Fibroblast of pulmonary artery (primary cell): ENCODE measurements at places on chromosomes 16 and 17.

GRCh38 chr16:30808146-30808545 is 21.1 kb upstream of the ZNF629 start:
- DNase-seq, result no peak

- no peak for DNase-seq
These were observed 2.1 kb upstream of the IGSF6 start for GRCh38 chr16:21654466-21654865.

DNA sequence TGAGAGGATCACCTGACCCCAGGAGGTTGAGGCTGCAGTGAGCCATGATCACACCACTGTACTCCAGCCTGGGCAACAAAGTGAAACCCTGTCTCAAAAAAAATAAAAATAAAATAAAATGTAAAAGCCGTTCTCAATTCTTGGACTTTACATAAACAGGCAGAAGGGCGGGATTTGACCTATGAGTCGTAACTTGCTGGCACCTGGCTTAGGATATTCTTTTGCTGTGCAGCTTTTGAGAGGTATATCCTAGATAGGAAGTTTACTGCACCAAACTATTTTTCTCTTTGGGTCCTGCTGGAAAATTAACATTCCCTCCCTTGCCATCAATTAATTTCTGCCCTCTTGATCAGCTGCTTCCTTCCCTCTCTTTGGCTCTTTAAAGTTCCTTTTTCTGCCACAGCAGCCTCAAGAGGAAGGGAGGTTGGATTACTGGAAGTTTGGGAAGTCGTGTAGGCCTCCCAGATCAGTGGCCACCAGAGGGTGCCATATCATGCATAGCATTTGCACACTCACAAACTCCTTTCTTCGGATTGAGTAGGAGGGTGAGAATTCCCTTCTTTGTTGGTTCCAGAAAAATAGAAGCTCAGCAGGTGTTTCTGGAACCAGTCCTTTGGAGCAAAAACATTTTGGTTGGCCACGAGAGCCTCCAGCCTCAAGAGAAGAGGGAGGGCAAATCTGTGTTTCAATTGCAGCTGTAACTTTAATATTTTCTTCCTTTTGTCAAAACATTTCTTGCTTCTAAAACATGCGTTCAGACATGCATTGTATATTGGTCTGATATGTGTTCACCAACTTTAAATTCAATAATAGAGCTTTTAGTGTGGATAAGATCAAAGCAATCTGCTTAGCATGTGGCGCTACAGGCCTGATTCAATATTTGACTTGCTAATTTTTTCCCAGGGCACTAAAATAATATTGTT is 147.3 kb downstream of the CCDC182 start:
- DNase-seq, result peak; percentile 84

- DNase-seq, result no peak
These were observed 7.8 kb upstream of the ARL6IP1 start for GRCh38 chr16:18809165-18809564.

DNA sequence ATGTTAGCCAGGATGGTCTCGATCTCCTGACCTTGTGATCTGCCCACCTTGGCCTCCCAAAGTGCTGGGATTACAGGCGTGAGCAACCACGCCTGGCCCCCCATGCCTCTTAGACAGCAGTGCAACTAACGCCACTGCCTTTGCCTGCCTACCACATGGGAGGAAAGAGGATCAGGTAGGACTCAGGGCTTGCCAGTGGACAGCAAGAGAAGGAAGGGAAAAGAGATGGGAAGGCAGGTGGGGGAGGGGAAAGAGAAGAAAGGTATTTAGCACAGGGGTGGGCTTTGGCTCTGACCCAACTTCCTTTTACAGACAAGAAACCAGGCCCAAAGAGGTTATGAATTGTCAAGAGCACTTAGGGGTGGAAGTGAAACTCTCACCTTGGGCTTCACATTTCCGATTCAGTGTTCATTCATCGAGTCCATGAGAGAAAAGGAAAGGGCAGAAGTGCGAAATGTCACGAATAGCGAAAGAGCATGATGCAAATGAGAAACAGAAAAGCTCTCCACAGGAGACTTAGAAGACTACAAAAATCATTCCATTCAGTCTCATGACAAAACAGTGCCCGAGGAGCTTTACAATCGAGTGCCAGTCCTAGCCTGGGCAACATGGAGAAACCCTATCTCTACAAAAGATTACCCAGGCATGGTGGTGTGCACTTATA is 36.4 kb downstream of the CDK5R1 start:
- no peak for DNase-seq

DNA sequence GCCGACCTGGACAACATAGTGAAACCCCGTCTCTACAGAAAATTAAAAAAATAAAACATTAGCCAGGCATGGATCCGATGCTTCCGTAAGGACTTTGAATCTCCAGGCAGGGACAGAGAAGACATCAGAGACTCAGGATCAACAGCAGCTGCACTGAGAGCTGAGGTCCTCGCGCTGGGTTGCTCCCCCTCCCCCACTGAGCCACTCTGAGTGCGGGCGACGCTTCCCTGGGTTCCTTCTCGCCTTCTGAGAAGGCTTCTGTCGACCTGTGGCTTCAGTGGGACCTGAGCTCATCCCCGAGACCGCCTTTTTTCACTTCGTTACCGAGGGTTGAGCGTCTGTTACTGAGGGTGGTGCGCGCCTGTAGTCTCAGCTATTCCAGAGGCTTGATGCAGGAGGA is 20.4 kb downstream of the ACTG1 start:
- DNase-seq, result no peak

- no peak for DNase-seq
These were observed 2111.5 kb downstream of the TP53TG3F start for GRCh38 chr16:35570946-35571345.

- no peak for DNase-seq
These were observed 3.5 kb downstream of the CACNG4 start for GRCh38 chr17:66967837-66968543.

- DNase-seq, result peak; percentile 59
These were observed 47.6 kb downstream of the MED13 start for GRCh38 chr17:62017496-62017895.

DNA sequence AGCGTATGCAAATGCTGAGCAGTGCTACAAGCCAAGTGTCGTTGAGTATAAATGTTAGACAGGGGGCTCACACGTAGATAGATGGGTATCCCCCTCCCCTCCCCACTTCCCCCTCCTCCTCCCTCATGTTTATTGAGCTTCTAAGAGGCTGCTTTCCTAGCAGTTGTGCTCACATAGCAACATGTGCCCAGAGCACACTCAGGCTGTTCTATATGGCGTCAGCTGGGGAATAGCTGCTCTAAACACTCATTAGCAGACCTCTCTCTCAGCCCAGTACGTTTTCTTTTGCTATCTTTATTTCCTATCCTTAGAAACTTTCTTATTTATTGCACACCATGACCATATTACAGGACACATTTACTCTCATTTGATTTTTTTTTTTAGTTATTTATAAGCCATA is 1.8 kb downstream of the KCNJ2 start:
- DNase-seq, result no peak

DNA sequence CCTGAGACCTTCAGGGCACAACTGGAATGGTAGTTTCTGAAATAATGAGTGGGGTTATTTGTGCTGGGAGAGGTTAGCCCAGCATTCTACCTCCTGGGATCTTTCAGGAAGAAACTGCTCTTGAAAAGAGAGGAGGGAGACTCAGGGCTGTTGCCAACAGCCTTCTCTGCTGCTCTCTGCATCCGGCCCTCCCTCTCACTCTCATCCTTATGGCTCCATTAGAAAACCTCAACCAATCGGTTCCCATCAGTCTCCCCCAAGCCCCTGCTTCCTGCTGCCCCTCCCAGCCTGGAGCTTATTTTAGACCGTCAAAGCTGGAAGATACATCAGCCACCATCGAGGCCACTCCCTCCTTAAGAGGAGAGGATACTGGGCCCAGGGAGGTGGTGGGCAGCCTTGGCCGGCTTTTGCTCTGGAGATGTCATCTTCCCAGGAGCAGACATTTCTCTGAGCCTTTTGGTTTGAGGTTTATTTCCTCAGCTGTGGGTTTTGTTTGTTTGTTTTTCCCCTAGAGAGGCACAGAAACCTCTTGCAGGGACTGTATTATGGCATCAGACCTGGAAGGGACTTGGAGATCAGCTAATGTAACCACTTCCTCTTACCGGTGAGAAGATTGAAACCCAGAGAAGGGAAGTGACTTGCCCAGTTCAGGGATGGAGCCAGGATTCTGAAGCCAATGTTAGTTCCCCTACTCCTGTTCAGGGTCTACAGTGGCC is 2.7 kb downstream of the MPRIP start:
- DNase-seq, result peak; percentile 79

GRCh38 chr16:50622029-50622428 is 59.1 kb downstream of the SNX20 start:
- no peak for DNase-seq

- DNase-seq, result no peak
These were observed 2.2 kb downstream of the UBALD1 start for GRCh38 chr16:4612474-4612931.

- peak; percentile 78 for DNase-seq
These were observed 58.1 kb downstream of the ZFHX3 start for GRCh38 chr16:72989579-72990551.

DNA sequence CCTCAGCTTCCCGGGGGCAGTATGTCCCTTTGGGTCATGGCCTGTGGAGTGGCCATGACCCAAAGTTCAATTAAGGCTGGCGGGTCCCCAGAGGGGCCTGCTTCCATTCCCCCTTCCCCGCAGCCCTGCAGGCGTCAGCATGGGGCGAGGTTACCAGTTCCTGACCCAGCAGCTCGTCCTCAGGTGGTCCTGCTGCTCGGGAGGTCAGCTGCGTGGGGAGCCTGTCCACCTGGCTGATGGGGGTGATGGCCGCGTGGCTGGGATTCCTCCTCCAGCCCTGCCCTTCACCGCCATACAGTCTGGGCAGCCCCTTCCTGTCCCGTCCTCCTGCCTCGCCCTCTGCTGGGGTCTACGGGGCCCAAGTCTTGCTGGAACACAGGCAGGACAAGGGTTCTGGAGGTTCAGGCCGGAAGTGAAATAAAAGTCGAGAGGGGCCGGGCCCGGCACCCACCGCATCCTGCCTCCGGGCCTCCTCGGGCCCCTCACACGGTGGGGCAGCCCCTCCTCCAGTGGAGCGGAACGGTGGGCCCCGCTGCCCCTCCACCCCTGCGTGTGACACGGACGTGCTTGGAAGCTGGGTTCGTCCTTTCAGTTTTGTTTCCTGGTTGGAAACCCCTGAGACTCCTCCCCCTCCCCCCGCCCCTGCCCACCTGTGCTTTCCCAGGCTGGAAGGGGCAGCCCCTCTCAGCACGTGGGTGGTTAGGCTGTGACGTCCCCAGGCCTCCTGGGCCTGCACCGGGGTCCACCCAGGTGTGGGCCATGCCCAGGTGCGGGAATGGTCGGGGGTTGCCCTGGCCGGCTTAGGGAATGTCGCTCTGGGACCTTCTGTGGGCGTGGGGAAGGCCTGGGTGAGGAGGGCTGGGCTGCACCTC is 6.8 kb downstream of the UBALD2 start:
- DNase-seq, result no peak

DNA sequence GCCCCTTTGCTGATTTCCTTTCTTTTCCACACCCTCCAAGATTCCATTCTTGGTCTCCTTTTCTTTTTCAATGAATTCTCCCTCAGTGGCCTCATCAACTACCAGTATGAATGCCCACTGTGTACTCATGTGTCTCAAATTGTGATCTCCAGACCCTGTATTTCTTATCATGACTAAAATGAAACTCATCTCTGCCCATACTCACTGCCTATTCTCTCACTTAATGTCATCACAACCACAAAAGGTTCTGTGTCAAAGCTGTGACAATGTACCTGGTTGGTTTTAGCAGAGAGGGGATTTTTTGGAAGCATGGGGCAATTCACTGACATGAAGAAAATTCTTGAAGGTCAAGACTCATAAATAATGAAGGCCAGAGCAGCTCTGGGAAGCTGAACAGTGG is 11.5 kb upstream of the TBX4 start:
- DNase-seq, result no peak

GRCh38 chr17:9538626-9539025 is 37.0 kb downstream of the STX8 start:
- no peak for DNase-seq

- no peak for DNase-seq
These were observed 24.9 kb downstream of the GSE1 start for GRCh38 chr16:85637808-85638647.

DNA sequence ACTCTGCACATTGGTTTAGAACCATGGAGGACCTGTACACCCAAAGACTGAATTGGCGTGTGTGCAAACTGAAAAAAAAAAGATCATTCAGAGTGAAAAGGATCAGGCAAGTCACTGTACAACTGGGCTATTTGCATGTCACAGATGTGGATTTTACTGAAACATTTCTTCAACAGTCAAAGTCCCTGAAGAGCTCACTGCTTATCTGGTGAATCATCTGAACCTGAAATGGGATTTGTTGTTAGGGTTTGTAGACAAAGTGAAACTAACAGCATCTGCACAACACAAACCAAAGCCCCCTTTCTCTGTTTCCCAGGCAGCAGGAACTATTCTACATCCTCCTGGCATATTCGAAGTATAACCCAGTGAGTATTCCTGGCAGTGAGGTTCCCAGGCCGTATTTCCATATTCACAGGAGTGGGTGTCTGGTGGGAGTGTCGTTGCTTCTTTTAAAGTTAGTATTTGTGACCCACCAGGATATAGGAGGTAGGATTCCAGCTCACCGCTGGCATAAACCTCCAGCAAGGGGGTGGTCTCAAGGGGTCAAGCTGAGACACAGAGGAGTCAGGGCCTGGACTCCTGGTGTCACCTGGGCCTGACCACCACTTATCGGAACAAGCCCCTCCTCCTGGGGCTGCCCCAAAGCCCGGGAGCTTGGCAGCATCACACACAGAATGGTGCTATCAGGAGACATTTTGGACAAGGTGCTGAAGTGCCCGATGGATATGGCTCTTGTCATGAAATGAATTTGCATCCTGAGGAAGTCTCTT is 80.9 kb downstream of the GOSR1 start:
- no peak for DNase-seq

DNA sequence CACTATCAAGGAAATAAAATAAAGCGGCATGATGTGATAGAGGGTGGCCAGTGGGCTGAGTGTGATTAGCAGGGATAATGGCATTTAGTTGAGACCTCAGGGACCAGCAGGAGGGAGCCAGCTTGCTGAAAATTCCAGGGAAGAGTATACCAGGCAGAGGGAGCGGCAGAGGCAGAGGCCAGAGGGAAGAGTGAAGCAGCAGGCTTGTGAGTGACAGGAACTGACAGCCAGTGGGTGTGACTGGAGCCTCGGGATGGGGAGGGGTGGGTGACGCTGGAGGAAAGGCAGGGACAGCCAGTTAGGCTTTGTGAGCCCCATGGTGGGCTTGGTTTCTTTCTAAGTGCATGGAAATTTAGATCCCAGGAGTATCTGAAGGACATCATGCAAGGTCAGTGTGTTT is 209.7 kb upstream of the CACNG3 start:
- no peak for DNase-seq

GRCh38 chr16:715477-716199 is 720 bp downstream of the METRN start:
- no peak for DNase-seq

- DNase-seq, result peak; percentile 88
These were observed 32.9 kb downstream of the CPSF4L start for GRCh38 chr17:73228748-73229236.

DNA sequence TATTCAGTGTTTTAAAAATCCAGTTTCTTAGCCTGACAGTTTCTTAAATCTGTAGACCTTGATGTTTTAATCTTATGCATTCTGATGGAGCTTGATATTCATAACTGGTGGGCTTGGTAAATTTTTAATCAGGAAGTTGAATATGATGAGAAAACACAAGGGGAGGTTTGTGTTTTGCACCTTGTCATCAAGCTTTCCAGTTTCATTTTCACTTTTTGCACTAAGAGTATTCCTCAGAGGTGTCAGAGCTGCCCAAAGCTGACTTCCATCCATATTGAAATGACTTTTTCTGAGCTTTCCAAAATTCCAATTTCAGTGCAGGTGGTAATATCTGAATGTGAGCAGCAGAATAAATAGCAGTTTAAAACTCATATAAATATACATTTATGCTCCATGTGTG is 555.0 kb upstream of the RBFOX1 start:
- no peak for DNase-seq

GRCh38 chr17:4833941-4834680 is 971 bp downstream of the MINK1 start:
- peak; percentile 53 for DNase-seq
